D721Med (cell line): ENCODE measurements at places on chromosomes 13 and 19.

DNA sequence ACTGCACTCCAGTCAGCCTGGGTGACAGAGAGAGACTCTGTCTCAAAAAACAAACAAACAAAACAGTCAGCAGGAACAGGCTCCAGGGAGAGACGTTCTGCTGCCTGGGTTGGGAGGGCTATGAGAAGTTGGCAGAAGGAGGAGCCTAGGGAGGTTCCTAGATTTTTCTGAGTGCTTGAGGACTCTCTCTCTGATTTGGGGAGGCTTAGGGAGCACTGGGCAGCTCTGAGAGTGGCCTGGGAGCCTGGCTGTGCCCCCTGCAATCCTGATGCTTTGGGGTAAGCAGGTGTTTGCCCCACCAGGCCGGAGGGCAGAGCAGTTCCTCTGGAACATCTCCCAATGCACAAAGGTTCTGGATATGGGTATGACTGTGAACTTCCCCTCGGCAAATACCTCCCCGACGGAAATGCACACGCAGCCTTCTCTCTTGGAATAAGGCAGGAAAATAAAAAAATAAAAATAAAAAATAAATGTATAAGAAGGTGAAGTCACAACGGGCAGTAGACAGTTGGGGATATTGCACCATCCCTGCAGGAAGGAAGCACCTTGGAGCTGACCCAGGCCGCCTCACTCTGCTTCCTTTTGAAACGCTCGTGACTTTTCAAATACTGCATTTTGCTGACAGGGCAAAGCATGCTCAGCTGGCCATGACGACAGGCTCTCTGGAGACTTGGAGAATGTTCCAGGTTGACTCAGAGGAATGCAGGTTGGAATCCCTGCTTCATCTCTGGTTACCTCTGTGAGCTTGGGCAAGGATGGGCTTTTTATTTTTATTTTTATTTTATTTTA is 26.5 kb upstream of the HOMER3 start:
- no peak for DNase-seq

GRCh38 chr19:38033658-38034491 is 126.9 kb downstream of the SIPA1L3 start:
- DNase-seq = no peak

- DNase-seq = no peak
These were observed 632 bp upstream of the MTIF3 start for GRCh38 chr13:27450921-27451471.

GRCh38 chr13:30466841-30467252 is 1.1 kb upstream of the HMGB1 start:
- no peak for DNase-seq

- no peak for DNase-seq
These were observed 551.4 kb downstream of the SLITRK6 start for GRCh38 chr13:85247780-85248179.
